Activated CD4-positive, alpha-beta T cell treated with anti-CD3 and anti-CD28 coated beads, Interleukin-2, amount 50 U/mL, for 4 hours (primary cell): ENCODE measurements at places on chromosomes 13 and 19.

- no peak for DNase-seq
Measured at GRCh38 chr13:79686441-79686840, 205.5 kb downstream of the NDFIP2 start.

DNA sequence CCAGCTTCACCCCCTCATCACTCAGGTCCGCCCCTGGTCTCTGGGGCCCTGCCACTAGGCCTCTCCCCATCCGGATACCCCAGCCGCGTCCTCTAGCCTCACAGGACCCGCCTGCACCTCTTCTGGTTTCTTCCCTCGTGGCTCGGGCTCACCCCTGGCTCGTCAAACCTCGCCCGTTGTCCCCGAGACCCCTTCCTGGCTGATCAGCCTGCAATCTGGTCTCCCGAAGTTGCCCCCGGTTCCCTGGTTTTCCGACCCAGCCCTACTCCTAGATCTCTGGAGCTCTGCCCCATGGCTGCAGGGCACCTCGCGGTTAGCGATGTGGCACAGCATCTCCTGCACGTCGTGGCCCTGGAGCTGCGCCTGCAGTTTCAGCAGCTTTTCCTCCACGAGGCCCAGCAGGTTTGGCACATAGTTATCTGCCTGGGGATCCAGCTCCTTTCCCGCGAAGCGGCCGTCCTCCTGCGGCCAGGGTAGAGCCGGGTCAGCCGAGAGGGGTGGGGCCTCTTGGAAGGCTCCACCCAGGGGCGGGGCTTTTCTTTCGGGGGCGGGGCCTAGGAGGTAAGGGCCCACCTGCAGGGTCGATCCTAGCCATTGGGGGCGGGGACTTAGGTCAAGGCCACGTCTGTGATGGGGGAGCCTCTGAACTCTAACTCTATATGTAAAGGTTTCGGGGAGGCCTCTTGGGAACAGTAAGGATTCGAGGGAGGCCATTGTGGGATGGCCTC, 2.4 kb upstream of the RGL3 start:
- peak; percentile 18 for DNase-seq

- DNase-seq = peak; percentile 7
Measured at GRCh38 chr19:39645800-39646411, 9.8 kb upstream of the LGALS16 start.

GRCh38 chr13:66329988-66330451, 900.1 kb downstream of the PCDH9 start:
- no peak for DNase-seq

DNA sequence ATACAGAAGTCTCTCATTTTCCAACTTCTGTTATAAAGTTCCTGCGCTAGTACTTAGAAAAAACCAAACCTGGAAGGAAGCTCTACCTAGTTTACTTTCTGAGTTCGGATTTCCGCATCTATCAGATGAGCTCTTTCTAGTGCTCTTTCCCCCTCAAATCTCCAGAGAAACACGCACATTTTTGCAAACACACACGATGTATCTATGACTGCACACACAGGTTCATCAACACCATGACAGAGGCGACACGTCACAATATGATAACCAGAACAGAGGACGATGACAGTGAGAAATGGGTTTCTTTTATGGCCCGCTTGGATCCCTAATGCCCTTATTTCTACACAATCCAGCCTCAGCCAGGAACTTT, 629 bp upstream of the LRRC63 start:
- DNase-seq = no peak

- no peak for DNase-seq
Measured at GRCh38 chr13:110092831-110093247, 214.1 kb downstream of the COL4A1 start.

DNA sequence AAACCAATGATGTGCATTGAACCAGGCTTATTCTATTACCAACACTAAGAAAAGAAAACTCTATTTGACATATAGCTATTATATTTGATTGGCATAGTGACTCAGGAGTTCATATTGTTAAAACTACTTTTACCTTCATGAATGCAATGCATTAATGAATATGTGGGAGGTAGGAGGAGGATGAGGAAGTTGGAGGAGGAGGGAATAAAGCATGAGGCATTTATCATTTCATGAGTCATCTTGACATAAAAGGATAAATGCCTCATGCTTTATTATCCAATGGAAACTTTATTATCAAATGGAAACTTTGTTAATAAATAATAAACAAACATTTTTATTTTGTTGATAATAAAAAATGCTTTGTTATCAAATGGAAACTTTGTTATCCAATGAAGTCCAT, 116.5 kb downstream of the SPRY2 start:
- no peak for DNase-seq

- no peak for DNase-seq
Measured at GRCh38 chr13:77918391-77919245, at the start of gene EDNRB. Gene EDNRB (minus strand): TSS chr13:77918831. CDS start chr13:77918573, 258 bp downstream.

- peak; percentile 75 for DNase-seq
Measured at GRCh38 chr19:32691291-32691951, at the start of gene NUDT19. Gene NUDT19 (plus strand): TSS chr19:32691821. CDS start chr19:32691961, 140 bp downstream.

- no peak for DNase-seq
Measured at GRCh38 chr13:101325423-101325822, 90.9 kb downstream of the NALCN start.

- no peak for DNase-seq
Measured at GRCh38 chr19:58586133-58586765, 13.1 kb upstream of the MZF1 start.

- DNase-seq = no peak
Measured at GRCh38 chr13:59413126-59413525, 750.6 kb downstream of the DIAPH3 start.

- DNase-seq = no peak
Measured at GRCh38 chr13:23621316-23621645, 51.1 kb downstream of the TNFRSF19 start.

DNA sequence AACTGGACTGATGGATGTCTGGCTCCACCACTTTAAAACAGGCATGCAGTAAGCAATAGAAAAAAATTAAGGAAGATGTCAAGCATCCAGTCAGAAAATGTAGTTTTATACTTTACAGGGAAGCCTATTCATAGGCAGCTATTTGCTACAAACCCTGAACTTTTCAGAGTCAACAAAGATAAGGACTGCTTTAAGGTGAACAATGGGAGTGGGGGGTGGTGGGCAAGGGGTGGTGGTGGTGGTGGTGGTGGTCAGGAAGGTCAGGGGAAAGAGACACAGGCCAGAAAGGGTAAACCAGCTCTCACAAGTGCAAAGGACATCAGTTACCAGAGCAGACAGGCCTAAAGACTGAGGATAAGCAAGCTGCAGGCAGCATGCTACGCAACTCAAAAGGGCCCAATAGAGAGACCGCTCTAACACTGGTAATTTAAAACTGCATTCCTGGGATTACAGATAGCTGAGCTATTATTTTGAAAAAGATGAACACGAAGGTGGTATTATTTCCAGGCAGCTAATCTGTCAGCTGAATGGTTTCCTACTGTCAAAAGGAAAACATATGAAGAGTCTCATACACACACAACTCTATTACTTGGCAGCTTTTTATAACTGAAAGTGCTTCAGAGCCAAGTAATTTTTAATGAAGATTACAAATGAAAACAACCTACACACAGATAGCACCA, 14.8 kb downstream of the BRD4 start:
- no peak for DNase-seq

DNA sequence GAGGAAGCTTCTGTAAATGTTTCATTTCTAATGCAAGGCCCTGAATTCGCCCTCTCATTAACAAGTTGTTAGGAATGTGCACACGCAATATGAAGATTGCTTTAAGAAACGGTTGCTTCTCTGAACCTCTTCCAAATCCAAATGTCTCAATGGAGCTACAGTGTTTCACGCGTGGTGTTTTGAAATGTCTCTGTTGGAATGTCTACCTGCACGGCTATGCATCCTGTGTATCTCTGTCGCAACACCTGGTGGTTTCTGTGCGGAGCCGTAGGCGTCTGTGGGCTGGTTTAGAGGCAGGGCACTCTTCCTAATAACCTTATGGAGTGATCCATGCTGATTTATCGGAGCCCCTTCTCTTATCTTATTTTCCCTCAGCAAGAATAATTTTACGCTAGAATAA, 1584.2 kb upstream of the SLC10A2 start:
- DNase-seq = no peak

GRCh38 chr13:25179832-25180774, 8.0 kb upstream of the AMER2 start:
- DNase-seq = no peak

GRCh38 chr19:54252845-54253244, 4.2 kb downstream of the LILRB5 start:
- DNase-seq = no peak

- DNase-seq = peak; percentile 72
Measured at GRCh38 chr19:1064661-1065605, 2.0 kb upstream of the ARHGAP45 start.

DNA sequence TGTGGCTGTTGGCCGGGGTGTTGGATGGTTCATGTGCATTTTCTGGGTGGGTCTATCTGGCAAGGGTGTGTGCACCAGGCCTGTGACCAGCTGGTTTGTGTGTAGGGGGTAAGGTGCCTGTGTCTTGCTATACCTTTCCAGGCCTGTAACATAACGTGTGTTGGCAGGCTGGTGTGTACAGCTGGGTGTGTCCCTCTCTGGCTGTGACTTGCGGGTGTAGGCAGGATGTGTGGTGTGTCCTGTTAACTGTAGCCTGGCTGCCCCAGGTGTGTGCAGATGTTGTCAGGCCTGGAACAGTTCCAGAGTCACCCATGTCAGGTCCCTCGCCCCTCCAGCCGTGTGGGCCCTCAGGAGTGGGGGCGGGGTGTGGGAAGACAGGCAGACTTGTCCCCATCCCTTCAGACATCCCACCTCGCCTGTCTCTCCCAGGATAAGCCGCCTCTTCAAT, 9.8 kb downstream of the KCTD15 start:
- DNase-seq = no peak

DNA sequence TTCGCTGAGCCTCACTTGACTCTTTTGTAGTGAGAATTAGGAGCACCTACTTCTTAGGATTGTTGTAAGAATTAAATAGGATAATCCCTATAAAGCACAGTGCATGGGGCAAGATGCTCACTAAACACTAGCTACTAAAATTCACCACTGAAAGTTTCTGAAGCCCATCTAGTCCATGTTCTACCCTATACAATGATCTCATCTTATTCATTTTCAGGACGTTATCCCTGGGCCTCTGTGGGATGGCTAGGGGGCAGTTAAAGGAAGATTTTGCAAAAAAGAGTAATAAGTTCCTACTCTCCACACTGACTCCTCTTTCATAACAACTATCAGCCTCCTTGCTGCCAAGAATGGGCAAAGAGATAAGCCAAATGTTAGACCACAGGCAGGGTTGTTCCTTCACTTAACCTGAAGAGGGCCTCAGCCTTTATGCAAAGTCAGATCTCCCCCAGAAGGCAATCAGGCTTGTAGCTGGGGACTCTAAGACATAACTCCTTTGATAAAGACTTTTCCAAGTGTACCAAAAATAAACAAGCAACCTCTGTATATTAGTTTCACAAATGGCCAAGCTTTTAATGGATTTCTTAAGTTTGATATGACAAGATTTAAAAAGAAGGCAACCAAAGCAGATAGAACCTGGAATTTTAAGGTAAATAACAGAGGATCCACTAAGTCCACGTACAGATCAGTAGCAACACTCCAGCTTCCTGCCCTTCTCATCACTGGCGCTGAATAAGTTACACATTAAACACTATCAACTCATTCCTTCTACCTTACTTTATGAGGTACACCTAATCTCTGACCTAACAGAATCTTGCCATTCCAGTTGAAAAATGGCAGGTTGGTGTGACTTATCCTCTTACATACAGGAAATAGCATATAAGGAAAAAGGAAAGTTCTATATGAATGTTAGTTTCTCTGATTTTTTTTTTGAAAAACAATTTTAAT, 44.4 kb downstream of the ELF1 start:
- no peak for DNase-seq

DNA sequence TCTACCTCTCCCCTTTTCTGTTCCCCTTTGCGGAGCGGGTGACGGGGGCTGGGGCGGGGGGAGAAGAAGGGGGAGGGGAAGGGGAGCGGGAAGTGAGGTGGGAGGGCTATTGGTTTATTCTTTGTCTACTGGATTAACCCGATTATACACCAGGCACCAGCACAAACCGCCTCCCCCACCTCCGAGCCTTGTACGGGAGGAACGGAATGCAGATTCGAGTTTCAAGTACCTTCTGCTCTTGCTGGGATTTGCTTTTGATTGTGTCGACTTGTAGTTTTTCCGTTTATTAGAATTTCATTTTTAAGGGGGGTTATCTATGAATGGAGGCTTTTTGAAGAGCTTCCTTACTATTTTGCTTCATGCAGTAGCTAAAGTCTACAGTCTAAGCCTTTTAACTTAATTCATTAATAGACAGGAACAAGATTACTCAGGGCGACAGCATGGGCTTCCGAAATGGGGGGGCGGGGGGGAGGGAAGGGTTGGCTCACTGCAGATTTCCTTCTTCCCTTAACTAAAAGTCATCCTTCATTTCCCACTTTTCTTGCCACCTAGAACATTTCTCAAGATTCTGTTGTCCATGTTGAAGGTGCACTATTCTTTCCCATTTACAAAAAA, 937 bp upstream of the SPRY2 start:
- no peak for DNase-seq

GRCh38 chr19:34678421-34678820, 943 bp downstream of the ZNF302 start:
- no peak for DNase-seq

GRCh38 chr19:6076675-6077463, 33.4 kb downstream of the RFX2 start:
- DNase-seq = no peak

- no peak for DNase-seq
Measured at GRCh38 chr13:25796474-25796873, 255.3 kb downstream of the SHISA2 start.

GRCh38 chr19:13099073-13099999, 3.3 kb downstream of the LYL1 start:
- peak; percentile 70 for DNase-seq

- DNase-seq = no peak
Measured at GRCh38 chr13:91359111-91359510, 11.6 kb downstream of the MIR17HG start.

GRCh38 chr13:59247171-59247570, 916.6 kb downstream of the DIAPH3 start:
- DNase-seq = no peak

DNA sequence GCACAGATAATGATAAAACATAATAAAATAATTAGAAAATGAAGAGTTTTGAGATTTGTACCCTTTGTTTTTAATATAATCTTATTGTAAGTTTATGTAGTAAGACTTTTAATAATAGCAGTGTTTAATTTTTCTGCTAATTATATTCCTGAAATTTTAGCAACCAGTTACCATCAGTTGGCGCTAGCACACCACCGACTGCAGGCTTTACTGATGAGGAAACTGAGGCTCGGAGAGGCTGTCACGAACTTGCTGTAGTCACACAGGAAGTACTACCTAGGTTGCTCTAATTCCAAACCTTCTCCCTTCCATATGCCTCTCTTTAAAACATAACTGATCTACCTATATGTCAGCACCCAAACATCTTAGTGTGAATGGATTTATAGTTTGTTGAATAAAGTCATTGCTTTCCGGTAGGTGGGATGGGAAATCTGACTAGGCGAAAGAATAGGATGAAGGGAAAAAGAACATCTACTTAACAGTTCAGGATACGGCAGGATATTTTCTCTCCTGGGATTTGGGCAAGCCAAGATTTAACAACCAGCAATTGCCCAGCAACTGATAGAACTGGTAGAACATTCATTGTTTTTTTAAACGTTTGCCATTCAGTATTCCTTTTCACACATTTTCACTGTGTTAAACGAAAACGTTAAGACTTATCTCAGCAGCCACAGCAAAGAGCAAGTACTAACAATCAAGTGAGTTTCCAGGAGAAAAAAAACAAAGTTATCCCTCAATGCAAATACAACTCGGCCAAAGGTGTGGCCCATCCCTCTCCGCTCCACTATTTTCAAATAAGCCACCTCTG, 822 bp upstream of the RFXAP start:
- DNase-seq = no peak
